Fibroblast of skin of left quadriceps (primary cell): ENCODE measurements at places on chromosomes 12 and 14.

DNA sequence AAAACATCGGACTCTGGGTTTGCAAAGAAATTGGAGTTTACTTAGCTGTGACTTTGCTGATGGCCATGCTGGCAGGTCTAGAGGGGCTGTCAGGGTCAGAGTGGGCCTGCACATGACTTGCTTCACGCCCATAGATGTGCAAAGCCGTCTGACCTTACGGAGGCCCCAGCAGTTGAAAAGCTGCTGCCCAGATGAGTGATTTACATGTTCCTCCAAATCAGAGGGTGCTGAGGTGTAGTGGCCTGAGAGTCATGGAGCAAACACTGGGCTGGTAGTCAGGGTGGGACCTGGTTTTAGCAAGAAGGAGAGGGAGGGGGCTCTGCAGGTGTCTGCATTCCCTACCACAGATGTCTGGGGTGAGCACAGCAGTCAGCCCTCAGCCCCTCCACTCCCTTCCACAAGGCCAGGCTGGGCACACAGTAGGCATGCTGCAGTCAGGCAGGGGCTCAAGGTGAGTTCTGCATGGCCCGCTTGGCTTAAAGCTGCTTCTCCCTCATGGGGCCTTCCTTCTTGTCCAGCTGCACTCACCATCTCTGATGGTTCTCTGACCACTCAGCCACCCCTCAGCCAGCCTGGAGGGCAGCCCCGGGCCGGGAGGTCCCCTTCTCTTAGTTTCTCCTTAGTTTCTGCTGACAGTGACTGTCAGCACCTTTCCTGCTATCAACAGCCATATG is 34.2 kb upstream of the EML1 start:
- DNase-seq: no peak

GRCh38 chr14:90831821-90832220 is 15.6 kb upstream of the TTC7B start:
- no peak for DNase-seq

- DNase-seq: no peak
Measured at GRCh38 chr14:33709283-33709682, 241.6 kb downstream of the EGLN3 start.

GRCh38 chr14:54920052-54920451 is 17.4 kb upstream of the GCH1 start:
- DNase-seq: no peak

GRCh38 chr12:103250487-103250886 is 245.3 kb downstream of the C12orf42 start:
- DNase-seq: no peak

DNA sequence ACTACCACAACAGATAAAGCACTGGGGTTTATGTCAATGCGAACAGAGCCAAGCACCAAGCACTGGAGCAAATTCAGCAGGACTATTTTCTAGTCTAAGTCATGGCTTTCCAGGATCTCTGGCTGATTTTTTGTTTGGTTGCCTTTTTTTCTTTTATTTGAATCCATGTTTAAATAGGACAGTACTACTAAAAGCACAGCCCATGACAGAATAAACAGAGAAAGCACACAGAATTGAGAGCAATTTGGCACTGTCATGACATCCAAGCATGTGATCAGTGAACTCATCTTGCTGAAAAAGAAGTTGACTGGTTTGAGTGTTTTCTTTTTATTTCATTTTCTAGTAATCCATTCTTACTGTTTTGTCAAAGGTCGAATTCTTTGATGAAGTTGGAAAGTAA is 23.1 kb upstream of the RERG start:
- DNase-seq: no peak

- no peak for DNase-seq
Measured at GRCh38 chr12:131694116-131694838, 16.6 kb upstream of the SFSWAP start.

DNA sequence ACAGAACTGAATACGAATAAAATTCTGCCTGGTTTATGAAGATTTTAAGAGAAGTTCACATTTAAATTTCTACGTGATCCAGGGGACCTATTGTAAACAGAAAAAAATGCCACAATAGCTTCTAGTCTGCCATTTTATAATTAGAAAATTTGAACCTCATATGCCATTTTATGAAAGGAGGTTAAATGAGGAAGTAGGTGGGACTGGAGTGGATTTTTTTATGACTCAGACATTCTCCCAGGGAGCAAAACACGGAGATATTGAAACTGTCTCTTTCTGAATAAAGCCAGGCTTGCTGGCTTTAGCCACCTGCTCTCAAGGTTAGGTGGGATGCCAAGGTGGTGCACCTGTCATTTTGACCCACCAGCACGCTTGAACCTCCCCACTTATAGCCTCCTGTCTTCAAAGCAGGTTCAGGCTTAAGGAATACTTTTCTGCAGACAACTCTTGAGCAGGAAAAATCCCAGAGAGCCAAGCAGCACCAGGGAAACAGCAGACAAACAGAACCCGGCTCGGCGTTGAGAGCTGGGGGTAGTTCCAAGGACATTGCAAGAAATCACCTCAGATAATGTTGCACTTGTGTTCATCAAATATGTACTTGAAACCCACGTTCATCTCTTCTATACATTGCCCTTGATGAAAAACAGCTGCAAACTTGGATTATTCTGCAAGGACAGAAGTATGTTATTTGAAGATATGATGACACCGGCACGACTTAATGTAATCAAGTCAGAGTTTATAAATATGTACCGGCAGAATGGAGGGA is 203.7 kb downstream of the PPM1H start:
- DNase-seq: peak; percentile 67

GRCh38 chr14:101109981-101110728 is 206.6 kb upstream of the RTL1 start:
- no peak for DNase-seq

GRCh38 chr14:68244262-68244980 is 424.8 kb downstream of the RAD51B start:
- no peak for DNase-seq

GRCh38 chr14:97306760-97307246 is 509.6 kb downstream of the VRK1 start:
- no peak for DNase-seq

DNA sequence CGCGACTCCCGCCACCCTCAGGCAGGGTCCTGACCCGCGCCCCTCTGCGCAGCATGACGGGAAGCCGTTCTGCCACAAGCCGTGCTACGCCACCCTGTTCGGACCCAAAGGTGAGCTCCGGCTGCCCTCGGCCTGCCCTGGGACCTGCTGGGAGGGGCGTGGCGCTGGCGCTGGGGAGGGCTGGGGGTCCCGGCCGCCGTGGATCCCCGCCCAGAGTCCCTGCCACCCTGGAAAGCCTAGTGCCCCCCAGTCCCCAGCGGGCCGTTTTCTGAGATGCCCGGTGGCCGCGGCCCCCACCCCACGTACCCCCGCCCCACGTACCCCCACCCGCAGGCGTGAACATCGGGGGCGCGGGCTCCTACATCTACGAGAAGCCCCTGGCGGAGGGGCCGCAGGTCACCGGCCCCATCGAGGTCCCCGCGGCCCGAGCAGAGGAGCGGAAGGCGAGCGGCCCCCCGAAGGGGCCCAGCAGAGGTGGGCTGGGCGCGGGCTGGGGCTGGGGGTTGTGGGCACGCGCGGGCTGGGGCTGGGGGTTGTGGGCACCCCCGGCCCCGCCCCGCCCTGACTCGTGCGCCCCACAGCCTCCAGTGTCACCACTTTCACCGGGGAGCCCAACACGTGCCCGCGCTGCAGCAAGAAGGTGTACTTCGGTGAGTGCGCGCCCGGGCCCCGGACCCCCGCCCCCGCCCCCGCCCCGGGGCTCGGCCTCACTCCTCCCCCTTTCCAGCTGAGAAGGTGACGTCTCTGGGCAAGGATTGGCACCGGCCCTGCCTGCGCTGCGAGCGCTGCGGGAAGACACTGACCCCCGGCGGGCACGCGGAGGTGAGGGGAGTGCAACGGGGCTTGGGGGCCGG is 4.0 kb downstream of the CRIP2 start:
- DNase-seq: no peak

GRCh38 chr12:51405801-51406207 is 14.6 kb upstream of the GALNT6 start:
- no peak for DNase-seq

DNA sequence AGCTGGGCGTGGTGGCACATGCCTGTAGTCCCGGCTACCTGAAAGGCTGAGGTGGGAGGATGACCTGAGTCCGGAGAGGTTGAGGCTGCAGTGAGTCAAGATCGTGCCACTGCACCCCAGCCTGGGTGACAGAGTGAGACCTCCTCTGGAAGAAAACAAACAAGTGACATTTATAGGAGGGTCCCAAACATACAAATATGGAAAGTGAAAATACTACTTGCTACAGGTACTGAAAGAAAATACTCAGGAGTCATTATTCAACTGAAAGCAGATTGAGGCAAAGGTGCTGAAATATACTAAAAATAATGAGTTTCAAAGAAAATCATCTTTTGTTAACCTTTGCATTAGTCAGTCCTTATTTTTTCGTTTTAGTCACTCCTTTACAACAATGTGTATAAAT is 53.5 kb downstream of the ETV6 start:
- no peak for DNase-seq

- DNase-seq: no peak
Measured at GRCh38 chr12:46965137-46965536, 114.3 kb upstream of the PCED1B start.

- no peak for DNase-seq
Measured at GRCh38 chr14:78182722-78183121, 12.5 kb downstream of the NRXN3 start.

GRCh38 chr12:131751335-131751734 is 40.4 kb downstream of the SFSWAP start:
- DNase-seq: no peak

GRCh38 chr14:103767336-103767894 is 51.8 kb downstream of the ZFYVE21 start:
- DNase-seq: no peak

- no peak for DNase-seq
Measured at GRCh38 chr12:49197256-49197655, 8.4 kb upstream of the TUBA1A start.

- DNase-seq: no peak
Measured at GRCh38 chr12:45310627-45310968, 94.7 kb downstream of the ANO6 start.

DNA sequence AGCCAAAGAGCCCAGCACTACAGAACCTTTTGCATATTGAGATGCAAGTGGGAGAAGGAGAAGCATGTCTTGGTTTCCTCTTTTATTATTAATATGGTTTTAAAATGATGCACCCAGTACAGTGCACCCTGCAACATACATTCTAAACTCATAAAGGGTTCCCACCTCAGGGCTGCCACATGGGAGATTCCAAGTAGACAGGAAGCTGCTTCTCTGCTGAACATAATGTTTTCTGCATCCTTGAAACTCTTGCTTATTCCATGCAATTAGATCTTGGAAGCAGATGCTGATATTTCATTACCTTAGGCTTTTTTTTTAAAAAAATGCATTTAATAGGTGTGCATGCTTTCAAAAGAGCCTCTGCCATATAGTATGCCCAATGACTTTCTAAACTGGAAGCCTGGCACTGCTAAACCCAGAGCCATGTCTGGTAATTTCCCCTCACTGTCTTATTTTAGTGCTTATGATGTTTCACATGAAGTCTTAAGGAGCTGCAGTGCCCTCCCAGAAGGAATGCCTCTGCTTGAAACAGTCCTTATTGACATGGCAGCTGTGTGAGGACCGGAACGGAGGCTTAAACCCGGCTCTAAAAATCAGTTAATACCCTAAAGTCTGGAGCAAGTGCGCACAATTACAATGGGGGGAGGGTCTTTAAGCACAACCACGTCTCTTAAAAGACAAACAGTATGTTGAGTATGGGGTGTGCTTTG is 2.0 kb upstream of the SIX1 start:
- DNase-seq: no peak

GRCh38 chr12:33438025-33438772 is 1.4 kb downstream of the SYT10 start:
- no peak for DNase-seq

GRCh38 chr12:6338955-6339354 is 2.9 kb downstream of the TNFRSF1A start:
- DNase-seq: no peak

- DNase-seq: no peak
Measured at GRCh38 chr12:26870491-26871419, 37.8 kb upstream of the ITPR2 start.

DNA sequence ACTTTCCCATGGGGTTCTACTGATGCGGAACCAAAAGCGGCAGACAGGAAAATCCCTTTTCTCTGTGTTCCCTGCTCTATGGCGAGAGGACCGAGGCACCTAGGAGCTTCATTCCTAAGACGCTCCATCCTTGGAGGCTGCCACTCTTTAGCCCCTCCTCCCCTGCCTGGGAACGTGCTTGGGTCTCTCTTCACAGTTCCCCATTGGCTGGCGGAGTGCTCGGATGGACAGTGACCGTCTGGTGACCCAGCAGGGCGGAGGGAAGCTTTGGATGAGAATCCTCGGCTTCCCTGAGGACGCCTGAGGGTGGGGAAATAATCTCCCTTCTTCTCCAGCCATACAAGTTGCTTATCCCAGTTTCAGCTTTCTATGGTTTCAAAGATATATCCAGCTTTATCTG is 37.3 kb downstream of the KCNA5 start:
- DNase-seq: no peak

DNA sequence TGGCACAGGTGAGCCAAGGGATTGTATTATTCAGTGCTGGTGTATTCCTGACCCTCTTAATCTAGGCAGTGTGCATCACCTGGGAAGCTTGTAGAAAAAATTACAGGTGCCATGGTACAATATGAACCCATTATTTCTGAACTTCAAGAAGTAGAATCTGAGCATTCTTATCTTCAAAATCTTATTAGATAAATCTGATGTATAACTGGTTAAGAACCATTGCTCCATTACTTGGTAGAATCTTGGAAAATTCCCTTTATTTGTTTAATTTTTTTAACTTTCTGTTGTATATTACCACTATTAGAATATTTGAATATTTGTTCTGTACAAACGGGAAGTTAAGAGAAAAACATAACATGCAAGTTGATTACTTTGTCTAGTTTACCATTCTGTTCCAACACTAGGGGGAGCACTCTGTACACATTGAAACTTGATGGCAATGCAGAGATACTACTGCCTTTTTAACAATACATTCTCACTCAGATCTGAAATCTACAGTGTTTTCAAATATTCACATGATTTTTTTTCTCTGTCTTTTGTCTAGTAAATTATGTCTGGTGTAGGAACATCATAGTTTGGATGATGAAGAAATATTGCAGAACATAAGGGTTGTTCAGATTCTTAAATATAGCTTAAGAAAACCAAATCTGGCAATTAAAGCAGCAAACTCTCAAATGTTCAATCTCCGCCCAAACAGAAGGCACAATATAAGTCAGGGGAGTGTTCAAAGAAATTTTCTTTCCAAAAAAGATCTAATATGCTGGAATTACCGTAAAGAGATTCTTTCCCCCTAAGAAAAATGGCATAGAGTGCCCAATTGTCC is 196.6 kb downstream of the PCNX1 start:
- DNase-seq: peak; percentile 32

DNA sequence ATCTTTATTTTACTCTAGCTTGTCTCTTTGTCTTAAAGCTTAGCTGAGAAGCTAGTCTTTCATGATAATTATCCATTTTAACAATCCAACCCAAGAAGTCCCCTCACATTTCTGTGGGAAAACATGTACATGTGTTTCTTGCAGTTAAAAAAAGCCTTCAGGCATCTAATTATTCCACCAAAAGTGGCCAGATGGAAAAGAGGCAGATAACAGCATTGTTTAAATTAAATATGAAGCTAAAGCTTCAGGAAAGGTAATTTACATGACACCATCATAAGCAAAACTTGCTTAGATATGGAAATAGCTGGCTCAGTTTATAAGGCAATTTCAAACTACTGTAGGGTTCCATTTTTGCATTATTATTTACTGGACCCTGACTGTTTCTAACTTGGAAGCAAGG is 175.4 kb downstream of the UNC79 start:
- no peak for DNase-seq

GRCh38 chr12:97257726-97258125 is 204.9 kb upstream of the RMST start:
- no peak for DNase-seq
